ENCODE measurements at places on chromosomes 4 and X. TPM values are rescaled to one million over a fixed set of nuclear protein-coding genes. Genes with fewer than 3 reads are reported as not detected.

OPN1MW gene
- not detected for total RNA-seq

- DNase-seq, result no peak
Observed at GRCh38 chr4:7020856-7021255, 22.3 kb upstream of the TADA2B start.

GRCh38 chr4:88489100-88489761 lies 32.3 kb downstream of the HERC5 start:
- no peak for DNase-seq

EPHA5 gene
- total RNA-seq, result not detected

DNA sequence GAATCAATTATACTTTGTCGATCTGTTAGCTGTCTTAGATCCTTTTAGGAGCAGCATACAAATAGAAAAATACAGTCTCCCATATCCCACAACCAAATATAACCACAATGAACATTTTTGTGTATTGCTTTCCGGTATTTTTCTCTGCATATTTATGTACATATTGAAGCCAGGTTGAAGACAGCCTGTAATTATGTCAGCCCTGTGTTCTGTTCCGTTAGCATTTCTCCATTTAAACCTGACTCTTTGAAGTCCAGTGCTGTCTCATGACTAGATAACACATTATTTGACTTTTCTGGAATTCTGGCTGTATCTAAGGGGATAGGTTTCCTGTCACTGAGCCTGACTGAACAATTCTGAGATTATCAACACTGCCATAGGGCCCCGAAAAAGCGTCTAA lies 4.0 kb upstream of the SLC34A2 start:
- DNase-seq, result no peak

CENPVL2 gene
- not detected for total RNA-seq

DNA sequence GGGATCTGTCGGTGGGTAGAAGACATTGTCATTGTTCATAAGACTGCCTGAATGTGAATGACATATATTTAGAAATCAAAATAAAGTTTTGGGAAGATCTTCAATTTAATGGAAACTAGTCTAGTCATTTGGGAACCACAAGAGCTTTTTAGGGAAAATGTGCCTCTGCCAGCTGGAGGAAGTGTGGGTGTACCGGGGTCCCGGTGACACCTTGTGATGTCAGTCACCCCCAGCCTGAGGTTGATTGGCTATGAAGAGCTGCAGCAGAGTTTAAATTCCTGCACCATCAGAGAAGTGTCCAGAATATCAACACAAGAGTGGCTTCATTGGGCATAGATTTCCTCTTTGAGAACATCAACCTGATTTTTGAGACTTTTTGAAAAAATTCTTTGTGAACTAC lies at the start of gene DMP1:
Gene DMP1, plus strand, starts transcription at position 301 of the 400 bp plus-strand sequence. CDS start 6,213 bp downstream, outside the sequence.
- no peak for DNase-seq

- DNase-seq, result no peak
Observed at GRCh38 chrX:47174846-47175587, 18.6 kb upstream of the UBA1 start.

ARX gene
- not detected for total RNA-seq

GRCh38 chr4:145230726-145231125 lies 50.3 kb upstream of the OTUD4 start:
- DNase-seq, result no peak

- no peak for DNase-seq
Observed at GRCh38 chrX:143800150-143800549, 79.6 kb upstream of the SPANXN2 start.

GRCh38 chr4:25081866-25082471 lies 51.2 kb upstream of the LGI2 start:
- no peak for DNase-seq

DNA sequence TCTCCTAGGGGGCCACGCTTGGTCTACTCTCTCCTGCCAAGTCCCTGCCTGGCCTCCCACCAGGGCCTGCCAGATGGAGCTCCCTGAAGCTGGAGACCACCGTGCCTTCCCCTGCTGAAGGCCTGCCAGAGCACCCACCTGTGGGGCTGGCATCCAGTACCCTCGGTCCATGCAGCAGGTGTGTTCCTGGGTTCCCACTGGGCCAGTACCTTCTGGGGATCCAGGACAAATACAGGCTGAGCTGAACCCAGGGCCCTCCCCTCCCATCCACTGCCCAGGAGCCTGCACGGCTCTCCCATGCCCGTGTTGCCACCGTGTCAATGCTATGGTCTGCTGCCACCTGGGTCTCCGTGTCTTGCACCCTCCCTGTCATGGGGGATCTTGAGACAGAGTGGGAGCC lies 68.8 kb downstream of the ABLIM2 start:
- no peak for DNase-seq

DNA sequence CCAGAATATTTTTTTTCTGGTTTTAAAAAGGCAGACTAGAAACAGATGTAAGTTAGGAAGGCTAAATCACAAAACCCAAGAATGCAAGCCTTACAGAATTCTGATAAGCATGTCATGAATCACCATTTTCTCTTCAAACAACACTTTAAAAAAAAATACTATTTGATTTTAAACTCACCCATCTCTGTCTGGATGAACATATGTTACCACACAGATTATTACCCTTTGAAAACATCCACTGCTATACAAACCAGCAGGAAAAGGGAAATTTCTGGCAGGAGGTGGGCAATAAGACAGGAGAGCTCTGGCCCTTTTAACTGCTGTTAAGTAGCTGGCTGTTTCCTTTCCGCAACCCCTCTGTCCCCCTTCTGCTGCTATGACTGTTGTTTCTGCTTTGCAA lies 317.7 kb upstream of the NOCT start:
- DNase-seq, result no peak

DNA sequence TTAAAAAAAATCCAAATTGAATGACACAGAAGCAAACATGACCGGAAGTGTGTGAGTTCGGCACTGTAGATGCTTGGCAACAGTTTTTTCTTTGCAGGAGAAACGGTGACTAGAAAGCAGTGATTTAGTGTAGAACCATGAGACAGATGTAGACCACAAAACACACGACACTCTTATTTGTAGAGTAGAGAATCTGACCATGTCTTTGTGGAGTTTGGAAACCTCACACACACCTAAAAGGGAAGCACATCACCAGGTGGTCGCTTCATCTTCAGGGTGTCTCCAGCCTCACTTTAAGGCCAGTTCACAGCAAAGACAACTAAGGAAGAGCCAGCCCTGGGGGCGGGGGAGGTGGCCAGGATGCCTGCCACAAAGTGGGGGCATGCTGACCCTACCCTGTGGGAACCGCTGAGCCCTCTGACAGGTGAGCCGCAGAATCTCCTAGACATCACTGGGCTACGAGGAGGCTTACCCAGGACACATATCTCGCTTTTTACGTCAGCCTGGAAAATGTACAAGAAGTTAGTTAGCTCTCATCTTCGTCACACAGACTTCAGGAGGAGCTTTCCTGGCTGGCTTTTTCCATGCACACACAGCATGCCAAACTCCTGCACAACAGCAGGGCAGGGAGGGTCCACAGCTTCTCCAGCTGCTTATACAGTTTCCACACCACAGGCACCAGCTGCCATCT lies 64.4 kb upstream of the PDLIM3 start:
- no peak for DNase-seq

DNA sequence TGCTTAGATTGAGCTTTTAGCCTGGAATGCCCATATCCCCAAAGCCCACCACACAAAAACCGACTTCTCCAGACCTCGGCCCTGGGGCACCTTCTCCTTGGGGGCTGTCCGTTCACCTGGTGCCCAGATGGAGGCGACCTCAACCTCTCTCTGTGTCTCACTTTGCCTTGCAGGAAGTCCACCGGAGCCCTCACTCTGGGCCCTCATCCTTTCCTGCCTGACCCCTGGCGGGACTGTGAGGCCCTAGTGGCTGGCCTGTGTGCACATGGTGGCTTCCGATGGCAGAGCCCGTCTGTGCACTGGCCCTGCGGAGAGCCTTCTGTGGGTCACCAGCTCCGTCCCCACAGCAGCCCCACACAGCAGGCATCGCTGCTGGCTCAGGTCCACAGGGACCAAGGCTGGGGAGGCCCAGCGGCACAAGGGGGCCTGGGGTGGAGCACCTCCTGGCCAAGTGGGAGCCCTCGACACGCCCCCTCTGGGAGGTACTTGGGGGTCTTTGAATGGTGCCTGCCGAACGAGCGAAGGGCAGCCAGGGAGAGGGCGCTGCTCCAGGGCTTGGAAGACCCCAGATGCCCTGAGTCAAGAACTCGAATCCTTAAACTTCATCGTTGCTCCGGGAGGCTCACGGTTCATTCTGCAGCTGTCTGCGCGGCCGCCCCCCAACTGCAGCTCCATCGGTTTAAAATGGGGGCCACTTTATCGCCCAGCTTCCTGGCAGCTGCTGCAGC lies 97.2 kb upstream of the ADRA2C start:
- DNase-seq, result no peak

DNA sequence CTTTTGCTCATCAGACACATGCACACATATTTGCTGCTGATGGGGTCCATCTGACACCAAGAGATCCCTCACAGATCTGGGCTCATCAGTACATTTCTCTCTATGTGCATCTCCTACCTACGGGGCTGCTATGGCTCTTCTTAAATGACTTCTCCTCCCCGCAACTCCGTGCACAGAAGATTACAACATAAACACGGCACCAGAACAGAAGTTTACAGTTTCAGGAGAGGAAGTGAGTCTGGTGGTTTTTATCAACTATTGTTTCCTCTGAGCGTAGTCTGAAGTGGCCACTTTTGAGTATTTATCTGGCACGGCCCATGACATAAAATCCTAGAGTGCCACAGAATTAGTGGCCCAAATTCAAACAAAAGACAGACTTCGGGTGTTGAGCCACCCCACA lies 263.8 kb downstream of the PRDM5 start:
- no peak for DNase-seq
